ENCODE measurements at places on chromosomes 3 and 15.

DNA sequence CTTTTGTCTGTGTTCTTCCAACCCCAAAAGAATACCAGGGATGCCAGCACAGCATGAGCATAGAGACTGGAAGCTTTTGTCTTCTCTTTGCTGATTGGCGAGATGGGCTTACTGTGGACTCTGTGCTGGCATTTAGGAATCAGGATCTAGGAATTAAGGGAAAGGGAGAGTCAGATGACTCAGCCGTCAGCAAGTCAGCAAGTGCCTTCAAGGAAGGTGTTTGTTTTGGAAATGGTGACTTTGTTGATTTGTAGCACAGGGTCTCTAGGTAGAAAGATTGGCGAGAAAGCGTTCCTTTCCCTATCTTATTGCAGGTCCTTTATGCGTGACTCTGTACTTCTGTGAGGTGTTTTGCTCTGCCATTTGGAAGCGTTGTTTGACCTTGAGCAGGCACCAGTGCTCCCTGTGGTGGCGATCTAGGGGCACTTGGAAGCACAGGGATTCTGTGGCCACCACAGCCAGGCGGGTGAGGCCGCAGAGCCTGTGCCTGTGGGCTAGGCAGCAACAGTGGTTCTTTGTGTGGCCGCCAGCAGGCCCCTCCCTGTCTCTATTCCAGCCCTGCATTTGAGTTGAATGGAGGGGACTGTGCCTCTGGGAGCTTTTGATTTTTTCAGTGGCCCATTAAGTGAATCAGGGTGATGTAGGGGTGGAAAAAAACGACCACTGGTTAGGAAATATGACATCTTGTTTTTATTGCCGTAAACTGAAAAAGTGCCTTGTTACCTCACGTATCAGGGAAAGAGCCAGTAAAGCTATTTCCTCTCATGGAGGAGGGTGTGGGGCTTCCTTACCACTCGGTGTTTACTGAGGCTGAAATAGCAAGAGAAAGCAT, 19.0 kb downstream of the FAN1 start:
- no peak for DNase-seq

DNA sequence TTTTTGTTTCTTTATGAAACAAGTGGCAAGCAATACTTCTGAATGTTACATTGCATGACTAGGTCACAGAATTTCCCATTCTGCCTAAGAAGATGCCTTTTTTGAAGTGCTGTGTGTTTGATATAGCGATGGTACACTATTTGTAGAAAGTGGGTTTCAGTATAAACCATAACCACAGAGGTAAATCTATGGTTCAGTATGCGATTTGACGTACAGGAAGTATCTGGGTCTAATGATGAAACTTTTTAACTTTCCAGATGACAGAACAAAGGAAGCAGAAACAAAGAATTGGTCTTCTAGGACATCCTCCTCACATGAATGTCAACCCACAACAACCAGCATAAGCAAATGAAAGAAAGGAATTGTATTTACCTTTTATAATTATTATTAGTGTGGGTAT, 133.4 kb upstream of the BHLHE40 start:
- no peak for DNase-seq

DNA sequence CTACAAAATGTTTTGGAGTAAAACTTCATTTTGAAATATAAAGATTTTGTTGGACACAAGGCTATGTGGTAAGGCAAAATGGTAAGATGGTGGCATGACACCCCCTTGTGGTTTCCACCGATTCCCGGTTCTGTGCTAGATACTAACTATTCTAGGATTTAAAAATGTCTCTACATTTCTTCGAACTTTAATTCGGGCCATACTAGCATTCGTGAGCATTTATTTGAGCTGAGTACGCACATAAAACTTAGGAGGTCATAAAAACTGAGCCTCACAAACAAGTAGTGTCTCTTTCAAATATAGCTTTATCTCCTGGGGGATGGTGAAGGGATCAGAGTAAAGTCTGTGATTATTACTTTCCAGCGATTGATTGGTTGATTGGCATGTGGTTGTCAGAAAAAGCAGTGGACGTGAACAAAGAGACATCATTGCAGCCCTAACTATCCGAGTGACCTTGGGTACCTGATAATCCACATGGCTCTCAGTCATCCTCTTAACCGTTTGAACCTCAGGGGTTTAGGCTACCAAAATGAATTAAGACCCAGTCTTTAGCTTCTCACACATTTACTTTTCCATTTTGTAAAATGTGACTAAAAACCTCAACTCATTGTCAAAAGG, 1.1 kb upstream of the ZNF639 start:
- DNase-seq, result peak; percentile 31

DNA sequence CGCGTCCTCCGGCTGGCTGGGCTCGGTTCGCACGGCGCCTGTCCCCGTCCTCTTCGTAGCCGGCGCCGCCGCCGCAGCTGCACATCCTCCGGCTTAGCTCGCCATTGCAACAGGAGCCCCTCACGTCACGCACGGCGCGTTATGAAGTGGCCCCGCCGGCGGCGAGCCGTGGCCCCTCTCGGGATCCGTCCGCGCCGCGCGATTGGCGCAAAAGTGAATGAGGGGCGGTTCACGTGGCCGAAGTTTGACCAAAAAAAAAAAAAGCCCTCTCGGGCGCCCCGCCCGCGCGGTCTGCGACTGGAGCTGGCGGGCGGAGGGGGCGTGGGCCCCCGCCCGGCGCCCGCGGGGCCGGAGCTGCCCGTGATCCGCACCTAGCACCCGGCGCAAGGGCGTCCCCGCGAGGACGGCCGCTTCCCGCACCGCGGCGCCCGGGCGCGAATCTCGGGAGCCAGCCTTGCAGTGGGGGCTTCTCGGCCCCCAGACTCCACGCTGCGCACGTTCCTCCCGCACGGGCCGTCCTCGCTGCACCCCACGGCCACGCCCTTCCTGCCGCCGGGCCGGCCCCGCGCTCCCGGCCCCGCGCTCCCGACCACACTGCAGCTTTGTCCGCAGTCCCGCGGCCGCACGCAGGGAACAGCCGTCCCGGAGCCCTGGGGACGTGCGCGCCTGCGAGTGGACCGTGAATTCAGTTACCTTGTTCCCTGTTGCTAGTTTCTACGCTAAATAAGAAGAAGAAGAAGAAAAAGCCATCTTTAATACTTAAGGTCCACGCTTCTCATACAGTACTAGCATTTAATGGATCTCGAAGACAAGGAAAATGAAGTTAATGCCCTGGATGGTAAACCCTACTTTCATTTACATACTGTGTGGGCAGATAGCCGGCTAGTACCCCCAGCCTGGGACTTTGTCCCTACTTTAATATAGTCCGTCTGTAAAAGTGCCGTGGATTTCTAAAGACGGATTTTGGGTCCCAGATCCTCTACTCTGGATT, at the start of gene CHSY1:
Gene CHSY1, minus strand, starts transcription at position 219 of the 991 bp plus-strand sequence. CDS start 592 bp downstream, outside the sequence.
- peak; percentile 81 for DNase-seq

- no peak for DNase-seq
Measured at GRCh38 chr3:44525060-44525459, 29.9 kb upstream of the ZKSCAN7 start.

- no peak for DNase-seq
Measured at GRCh38 chr3:39445927-39446326, 21.6 kb upstream of the MOBP start.

GRCh38 chr3:18033581-18034108, 291.2 kb upstream of the TBC1D5 start:
- no peak for DNase-seq

DNA sequence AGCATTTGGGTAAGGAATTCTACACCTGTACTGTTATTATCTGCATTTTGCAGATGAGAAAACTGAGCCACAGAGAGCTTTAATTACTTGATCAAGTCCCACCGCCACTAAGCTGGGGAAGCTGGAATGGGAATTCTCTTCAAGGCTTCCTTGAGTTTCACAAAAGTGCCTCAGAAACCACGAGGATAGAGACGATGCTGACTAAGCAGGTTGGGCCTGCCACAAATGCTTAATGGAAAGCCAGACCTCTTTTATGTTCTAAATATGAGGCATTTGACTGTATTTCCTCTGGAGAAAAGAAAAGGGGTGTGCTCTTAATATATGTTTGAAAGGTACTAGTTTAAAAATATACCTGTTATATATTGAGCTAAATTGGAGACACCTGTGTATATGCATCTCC, 34.7 kb downstream of the ADAMTS9 start:
- no peak for DNase-seq

DNA sequence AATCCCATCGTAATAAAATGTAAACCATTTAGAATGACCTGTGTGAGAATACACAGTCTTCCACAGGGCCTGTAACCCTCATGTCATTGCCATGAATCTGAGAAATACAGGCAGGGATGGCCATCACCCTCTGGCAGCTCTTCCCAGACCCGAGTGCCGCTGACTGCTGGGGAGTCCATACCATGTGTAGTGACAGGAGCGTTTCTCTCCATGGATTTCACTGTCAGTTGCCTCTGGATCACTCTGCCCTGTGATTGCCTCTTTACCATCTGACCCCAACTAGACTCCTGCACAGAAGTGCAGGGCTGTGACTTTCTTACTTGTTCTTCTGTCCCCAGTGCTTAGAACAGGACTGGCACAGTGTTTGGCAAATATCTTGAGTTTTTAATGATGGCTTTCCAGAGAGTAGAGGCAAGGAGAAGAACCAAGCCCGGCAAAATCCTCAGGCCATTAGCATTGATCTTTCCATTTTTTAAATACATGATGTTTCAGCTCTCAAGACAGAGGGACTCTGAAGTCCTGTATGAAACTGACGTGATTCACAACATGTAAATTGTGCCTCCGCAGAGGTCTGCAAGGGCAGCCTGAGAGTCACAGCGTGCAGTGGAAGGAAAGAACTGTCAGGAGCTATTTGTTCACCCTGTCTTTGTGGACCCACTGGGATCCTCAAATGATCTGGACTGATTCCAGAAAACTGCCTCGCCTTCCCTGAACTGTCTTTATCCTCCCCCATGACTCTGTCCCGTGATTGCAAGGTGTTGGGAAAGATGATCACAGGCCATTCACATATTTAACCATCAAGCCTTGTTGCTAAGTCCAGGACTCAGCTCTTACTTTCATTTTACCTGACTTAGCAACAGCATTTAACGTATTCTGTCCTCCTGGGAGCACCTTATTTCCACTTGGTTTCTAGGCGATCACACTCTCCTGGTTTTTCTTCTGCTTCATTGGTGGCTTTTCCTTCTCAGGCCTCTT, 354.9 kb downstream of the EPHB1 start:
- no peak for DNase-seq

DNA sequence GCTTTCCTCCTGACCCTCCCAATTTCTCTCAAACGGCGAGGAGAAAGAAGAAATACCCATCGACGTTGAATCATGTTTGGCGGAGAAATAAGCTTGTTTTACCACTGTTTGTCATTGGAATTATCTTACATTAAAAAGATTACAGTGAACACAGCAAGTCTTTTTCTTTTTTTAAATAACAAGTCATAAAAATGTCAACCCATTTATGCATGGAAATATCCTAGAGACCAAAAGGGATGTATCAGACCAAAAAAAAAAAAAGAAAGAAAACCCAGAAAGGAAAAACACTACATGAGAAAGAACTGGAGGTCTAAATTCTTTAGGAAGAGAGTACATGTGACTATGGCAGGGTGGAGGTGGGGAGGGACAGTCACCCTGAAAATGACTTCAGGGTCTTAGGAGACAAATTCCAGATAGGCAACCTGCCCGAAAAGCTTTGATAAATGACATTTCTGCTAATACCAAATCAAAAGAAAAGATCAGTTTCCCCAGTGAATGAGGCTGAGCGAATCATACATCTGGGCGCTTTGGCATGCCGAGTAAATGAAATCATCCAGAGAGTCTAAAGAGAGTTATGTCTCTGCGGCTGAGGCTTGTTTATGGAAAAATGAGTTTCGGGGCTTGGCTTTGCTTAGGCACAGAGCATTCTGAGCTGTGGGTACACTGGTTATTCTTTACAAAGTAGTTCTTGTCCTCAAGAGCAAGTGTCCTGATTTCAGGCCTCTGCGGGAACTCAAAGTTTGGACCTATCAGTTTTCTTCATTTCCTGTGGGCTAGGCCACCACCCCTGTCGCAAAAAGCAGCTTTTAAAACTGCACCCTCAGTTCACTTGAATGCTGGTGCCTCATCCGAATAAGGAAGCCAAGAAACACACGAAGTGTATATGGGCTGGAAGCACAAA, 110.1 kb upstream of the TGFBR2 start:
- no peak for DNase-seq

DNA sequence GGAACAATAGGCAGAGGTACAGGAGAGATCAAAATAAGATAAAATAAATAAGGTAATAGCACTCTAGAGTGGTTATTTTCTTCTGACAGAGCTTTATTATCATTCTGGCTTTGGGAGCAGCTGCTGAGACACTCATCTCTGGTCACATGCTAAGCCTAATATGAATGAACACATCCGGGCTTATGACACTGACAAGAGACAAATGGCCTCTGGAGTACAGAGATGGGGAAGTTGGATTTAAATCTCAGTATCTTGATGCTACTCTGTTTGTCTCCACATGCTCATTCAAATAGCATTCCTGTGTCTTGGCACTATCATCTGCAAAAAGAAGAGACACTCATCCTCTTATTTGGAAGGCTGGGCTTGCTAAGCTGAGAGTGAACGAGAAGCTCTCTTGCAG, 55.6 kb downstream of the TMEM45A start:
- no peak for DNase-seq

DNA sequence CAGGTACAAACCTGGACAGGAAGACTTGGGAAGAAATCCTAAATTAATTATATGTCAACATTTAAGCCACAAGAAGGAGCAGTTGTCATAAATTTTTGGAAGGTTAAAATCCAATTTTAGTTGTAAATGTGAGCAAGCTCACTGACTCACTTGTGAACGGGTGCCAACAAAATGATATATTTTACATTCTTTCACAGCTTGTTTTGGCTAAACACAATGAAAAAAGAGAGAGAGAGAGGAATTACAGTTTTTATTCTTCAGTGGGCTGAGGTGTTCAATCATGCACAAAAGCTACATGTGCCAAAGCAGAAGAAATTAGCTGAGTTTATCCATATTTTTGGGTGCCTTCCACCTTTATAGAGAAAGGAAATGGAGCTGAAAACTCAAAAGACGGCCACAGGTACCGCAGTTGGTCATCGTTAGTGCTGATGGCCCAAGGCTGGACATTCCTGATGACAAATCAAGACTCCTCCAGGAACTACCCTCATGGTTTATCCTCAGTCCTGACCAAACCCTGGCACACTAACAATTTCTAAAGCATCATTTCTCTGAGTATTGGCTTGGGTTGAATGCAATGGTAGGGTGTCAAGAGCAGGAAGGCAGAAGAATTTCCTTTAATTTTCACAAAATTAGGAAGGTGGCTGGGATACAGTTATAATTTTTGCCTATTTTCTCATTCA, 37.6 kb upstream of the WNT5A start:
- no peak for DNase-seq

GRCh38 chr3:192655040-192655439, 72.3 kb downstream of the FGF12 start:
- DNase-seq, result no peak

GRCh38 chr15:76935620-76936019, 4.1 kb downstream of the RCN2 start:
- DNase-seq, result no peak

Measured in endothelial cell (in vitro differentiated cells).